ENCODE measurements at places on chromosomes 12 and 14.
A peak's percentile ranks its signal among the peaks of the same experiment; 100 is the strongest.

DNA sequence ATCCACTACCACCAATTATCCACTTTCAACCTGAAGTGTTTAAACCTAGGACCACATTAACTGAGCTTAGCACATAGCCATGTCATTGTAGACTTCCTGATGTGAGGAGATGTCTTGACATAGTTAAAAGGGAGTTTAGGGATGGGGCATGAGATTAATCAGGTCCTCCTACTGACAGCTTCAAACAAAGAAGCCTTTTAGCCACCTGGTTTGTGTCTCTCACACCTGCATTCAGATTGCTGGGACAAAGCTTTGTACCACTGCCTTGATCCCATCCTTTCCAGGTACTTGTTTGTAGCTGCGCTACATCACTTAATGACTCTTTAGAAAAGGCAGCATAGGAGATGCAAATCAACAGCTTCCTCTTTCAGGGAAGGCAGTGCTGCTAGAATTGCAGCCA, 340.7 kb upstream of the DDHD1 start:
- no peak for DNase-seq

DNA sequence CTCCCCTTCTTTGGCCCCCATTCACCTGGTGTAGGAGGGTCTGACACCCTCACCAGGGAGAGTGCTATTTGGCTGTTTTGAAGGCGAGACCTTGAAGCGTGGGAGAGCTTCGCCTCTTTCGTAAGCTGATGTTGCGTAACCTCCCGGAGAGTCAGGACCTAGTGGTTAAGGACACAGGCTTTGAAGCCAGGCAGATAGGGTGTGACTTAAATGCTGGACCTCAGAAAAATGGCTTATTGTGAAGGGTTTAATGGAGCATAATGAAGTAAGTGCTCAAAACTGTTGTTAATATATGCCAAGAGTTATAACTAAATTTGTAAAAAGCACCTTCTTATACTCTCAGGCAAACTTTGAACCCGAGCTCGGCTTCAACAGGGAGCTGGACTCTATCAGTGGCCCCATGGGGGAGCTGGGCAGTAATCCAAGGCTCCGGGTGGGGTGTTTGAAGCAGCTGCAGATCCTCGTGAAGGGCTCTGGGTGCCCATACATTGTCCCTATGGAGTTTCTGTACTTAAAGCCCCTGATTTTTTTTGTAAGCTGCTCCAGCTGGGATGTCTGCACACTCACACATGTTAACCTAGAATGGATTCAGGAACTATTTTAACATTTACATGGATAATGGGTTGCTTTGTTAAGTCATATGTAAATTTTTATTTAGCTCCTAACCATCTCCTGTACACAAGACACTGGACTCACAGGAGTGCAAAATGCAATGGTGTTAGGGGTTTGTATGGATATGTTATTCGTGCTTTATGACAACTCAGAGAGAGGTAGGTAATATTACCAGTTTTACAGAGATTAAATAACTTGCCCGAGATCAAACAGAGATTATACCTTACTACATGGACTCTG, 26.0 kb downstream of the PPFIBP1 start:
- DNase-seq: peak; percentile 38

DNA sequence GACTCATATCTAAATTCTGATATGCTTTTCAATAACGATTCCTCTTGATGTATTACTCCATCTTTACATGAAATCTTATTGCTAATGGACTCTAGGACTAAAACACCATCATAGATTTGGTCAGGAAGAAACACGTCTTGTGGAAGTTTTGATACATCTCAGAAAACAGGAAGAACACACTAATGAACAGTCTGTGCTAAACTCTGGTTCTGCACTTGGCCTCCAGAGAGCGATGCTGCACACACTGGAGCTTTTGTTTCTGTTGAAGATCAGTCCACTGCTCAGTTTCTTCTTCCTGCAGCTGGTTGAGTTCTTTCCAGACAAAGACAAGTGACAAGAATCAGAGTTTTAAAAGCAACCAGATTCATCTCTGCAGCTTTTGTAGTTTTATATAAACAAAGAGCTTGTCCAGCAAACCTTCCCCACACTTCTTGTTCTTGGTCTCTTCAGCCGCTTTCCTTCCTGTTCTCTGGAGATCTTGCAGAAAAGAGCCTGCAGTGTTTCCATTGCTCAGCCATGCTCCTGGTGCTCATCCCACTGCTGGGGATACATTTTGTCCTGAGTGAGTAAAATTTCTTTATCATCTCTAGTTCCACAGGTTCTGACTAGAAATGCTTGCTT, 229.1 kb upstream of the OR4E1 start:
- DNase-seq: no peak

- DNase-seq: no peak
Observed at GRCh38 chr12:51065530-51065929, 17.4 kb downstream of the LETMD1 start.

DNA sequence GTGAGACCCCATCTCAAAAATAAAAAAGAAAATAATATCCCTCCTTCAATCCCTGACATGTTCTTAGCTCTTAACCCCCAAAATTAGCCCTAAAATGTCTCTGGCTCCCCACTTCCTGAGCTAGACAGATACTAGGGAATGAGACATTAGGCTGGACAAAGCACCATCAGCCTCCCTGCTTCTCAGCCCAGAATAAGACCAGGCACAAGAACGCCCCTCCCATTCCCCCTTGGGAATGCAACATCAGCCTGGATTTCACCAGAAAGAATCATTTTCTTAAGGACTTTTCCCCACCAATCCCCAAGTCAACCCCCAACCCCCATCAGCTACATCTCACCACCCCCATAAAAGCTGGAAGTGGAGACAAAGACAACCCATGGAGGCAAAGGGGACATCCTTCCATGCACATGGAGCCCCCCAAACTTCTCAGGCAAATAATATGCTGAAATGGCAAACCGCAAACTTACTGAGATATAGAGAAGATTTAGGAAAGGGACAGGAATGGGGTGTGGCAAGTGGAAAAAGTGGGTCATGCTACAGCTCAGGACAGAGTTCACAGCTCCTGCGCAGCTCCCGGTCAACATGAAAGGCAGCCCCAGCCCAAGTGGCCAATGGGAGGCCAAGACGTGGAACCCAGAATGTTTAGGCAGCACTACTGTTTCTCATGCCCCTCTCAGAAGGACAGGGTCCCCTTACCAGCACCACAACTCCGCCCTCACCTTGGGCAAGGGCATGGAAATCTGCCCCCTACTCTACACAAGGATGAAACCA, 2.7 kb downstream of the CHD4 start:
- DNase-seq: no peak
